ENCODE measurements at places on chromosomes 16 and 17. TPM values are rescaled to one million over a fixed set of nuclear protein-coding genes. Genes with fewer than 3 reads are reported as not detected.

GRCh38 chr16:57725554-57725953 is 10.0 kb upstream of the KATNB1 start:
- no peak for DNase-seq

Gene G6PC1
- total RNA-seq = not detected

DNA sequence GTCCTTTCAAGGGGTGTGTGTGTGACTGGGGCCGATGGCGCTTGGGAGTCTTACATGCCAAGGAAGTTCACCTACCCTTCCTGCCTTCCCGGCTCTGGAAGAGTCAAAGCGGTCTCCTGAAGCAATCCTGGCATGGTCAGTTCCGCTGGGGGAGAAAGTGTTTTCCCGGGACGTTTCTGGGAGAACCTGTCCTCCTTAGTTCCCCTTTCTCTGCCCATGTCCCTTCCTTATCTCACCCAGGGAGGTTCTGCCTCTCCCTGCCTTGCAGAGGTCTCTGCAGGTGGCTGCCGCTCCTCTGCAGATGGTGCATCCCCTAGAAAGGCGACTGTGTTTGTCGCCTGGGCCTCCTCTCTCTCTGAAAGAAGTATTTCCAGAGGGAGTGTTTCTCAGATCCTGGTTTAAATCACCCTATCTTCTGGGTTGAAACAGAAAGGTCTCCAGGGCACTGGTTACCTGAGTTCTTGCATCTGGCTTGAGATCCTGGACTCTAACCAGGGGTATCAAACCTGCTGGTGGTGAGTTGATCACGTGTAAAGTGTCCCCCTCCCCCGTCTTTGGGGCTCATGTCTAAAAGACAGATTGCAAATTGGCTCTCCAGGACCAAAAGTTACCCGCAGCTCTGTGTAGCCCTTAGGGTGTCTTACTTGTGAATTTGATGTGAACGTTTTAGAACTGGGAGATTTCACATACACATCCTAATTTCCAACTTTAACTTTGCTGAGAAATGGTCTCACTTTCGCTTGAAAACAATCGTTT is 1.9 kb downstream of the PRKCB start:
- no peak for DNase-seq

DNA sequence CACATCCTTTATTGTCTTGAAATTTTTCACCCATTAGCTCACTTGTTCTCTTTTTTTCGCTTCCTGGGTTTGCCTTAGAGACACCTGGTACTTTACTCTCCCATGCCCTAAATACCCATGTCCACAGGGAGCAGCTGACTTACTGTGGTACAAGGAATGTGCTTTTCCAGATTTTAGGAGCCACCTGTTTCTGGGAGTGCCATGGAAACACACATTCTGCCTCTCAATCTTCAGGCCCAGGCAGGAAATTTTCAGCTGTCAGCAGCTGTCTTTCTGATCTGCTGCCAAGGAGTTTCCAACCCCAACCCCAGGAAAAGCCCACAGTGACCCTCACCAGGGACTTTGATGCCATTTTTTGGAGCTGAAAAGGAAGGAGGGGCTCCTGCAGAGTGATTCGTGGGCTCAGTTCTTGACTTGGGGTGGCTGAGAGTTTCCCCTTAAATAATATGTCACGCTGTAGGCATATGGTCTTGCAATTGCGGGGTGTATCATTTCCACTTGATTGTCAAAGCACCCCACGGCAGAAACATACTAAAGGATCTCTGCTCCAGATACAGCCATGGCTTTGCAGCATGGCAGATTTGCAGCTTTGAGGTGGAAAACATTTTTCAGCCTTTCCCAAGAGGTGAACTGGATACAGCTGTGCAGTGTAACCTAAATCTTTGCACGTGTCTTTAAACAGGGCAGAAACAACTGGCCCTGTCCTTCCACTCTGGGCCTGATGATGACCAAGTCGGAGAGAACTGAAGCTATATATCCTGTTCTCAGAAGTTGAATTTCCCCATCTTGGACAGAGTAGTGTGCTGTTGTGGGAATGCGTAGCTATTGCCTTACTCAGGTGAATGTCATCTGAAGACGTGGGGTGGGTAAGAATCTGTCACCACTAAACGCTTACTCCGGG is 19.2 kb downstream of the RBFOX1 start:
- DNase-seq = no peak

Gene TNP2
- total RNA-seq = not detected

- no peak for DNase-seq
Observed at GRCh38 chr16:28602529-28602928, 5.7 kb upstream of the SULT1A2 start.

GRCh38 chr16:67537636-67538591 is 9.3 kb downstream of the RIPOR1 start:
- no peak for DNase-seq

Gene LITAFD
- total RNA-seq = not detected

Gene CENPN
- 4.8 TPM for total RNA-seq

Gene CCDC137
- 8.3 TPM for total RNA-seq

- no peak for DNase-seq
Observed at GRCh38 chr17:56744721-56745120, 89.0 kb downstream of the C17orf67 start.

- DNase-seq = no peak
Observed at GRCh38 chr17:4540687-4541327, 14.4 kb downstream of the MYBBP1A start.

DNA sequence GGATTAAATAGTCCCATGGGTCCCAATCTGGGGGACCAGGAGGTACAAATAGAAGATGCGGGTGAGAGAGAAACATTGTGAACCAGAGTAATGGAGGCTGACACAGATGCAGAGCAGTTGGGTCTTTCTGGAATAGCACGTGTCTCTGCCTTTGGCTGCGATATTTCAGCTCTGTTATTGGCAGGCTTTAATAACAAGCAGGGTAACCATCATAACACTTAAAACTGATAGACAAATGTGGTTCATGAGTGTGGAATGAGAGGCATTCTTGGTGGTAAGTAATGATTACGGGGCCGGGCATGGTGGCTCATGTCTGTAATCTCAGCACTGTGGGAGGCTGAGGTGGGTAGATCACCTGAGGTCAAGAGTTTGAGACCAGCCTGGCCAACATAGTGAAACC is 110.3 kb downstream of the SNX29 start:
- no peak for DNase-seq

GRCh38 chr16:10370096-10370726 is 15.7 kb upstream of the ATF7IP2 start:
- DNase-seq = no peak

Gene BCO1
- under 0.01 TPM for total RNA-seq

DNA sequence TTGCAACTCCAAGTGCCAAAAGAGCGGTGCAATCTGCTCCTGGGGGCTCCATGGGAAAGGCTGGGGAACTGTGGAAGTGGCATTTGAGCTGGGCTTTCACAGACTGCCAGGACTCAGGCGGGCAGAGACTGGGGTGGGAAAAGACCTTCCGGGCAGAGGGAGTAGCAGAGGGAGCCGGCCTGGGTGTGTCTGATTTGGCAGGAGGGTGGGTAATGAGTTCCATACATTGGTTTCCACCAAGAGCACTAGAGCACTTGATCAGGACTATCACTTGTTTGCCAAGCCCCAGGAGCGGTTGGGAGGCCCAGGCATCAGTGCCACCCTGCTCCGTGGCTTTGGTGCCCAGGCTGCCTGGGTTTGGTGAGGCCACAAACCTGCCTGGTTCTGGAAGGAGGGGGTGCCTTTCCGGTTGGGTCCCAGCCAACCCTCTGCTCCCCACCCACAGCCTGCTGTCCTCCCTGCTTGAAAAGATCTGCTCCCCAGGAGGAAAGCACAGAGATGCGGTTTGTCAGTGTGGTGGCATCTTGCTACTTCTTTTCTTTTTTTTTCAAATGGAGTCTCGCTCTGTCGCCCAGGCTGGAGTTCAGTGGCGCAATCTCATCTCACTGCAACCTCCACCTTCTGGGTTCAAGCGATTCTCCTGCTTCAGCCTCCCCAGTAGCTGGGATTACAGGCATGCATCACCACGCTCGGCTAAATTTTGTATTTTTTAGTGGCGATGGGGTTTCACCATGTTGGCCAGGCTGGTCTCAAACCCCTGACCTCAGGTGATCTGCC is 3.5 kb upstream of the TRIM47 start:
- no peak for DNase-seq

Gene NPB
- 0.54 TPM for total RNA-seq

Gene PPP1R27
- 1.3 TPM for total RNA-seq

Gene TIGD7
- total RNA-seq = 5.7 TPM

Gene SMARCD2
- total RNA-seq = 211 TPM

DNA sequence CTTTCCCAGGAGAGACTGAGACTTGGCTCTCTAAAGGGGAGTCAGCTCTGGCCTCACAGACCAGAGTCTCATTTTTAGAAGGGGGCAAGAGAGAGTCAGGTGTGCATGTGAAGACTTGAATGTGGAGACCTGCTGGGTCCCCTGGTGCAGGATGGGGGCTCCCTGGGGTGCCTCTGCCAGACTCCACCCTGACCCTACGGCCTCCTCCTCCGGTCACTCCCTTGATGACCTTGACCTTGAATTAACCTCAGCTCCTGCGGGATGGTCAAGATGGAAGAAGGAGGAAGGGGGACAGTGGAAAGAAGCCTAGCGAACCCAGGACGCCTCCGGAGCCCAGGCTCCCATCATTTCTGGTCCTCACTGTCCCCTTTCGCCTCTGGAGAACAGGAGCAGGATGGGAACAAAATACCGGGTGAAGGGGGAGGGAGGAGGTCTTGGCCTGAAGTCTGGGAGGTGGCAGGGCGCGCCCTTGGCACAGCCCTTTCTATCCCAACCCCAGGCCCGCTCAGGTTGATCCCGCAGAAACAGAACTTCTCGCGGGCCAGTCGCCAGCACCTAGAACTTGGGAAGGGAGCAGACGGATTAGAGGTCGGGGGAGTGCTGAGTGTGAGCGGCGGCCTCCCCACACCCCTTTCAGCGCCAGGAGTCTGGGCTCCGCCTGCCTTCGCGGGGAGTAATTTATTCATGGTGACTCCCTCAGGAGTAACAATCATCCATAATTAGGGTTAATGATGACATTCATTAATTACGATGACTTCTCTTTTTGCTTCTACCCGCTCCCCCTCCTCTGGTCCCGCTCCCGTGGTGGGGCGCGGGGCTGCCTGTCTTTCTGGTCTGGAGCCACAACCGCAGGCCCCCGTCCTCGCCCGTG is 1.6 kb downstream of the STAC2 start:
- no peak for DNase-seq

DNA sequence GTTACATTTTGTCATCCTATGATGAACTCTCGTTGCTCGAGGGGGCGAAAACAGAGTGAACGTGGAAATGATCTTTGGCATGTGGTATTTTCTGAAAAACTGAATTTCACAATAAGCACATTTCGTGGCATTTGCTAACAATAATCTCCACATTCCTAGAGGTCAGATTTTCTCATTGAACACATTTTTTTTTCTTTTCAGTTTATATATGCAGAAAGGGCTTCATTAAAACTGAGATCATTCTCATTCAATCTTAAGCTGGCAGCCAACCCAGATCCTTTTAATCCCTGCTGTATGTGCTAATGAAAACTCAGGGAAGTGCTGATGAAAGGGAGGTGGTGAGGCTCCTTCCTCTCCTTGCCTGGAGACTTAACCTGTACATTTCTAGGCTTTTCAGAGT is 52.6 kb downstream of the PRKCA start:
- DNase-seq = no peak

GRCh38 chr17:63697341-63698286 is 2.3 kb downstream of the LIMD2 start:
- peak; percentile 94 for DNase-seq

Gene KRT32
- total RNA-seq = not detected

DNA sequence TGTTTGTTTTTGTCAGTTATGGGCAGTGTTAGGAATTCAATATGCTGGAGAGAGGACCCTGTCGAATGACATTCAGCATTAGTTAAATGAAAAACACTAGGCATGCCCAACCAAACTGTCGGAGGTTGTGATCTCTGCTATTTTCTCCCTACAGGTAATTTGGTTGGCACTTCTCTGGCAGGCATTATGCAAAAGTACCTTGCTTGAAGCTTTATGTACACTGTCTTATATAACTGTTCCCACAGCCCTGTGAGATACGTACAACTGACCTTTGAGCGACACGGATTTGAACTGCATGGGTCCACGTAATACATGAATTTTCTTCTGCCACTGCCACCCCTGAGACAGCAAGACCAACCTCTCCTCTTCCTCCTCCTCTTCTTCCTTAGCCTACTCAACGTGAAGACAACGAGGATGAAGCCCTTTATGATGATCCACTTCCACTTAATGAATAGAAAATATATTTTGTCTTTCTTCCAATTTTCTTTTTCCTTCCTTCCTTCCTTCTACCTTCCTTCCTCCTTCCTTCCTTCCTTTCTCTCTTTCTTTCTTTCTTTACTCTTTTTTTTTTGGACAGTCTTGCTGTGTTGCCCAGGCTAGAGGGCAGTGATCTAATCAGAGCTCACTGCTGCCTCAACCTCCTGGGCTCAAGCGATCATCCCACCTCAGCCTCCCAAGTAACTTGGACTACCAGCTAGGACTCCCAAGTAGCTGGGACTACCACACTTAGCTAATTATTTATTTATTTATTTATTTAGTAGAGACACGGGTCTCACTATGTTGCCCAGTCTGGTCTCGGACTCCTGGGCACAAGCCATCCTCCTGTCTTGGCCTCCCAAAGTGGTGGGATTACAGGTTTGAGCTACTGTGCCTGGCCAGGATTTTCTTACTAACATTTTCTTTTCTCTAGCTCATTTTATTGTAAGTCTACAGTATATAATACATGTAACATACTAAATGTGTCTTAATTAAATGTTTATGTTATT is 77.3 kb downstream of the WIPI1 start:
- no peak for DNase-seq

GRCh38 chr16:46949241-46949892 is 24.1 kb downstream of the DNAJA2 start:
- no peak for DNase-seq

Gene ADAP2
- total RNA-seq = 0.54 TPM

Gene OTOP3
- not detected for total RNA-seq

Gene TM4SF5
- total RNA-seq = not detected

DNA sequence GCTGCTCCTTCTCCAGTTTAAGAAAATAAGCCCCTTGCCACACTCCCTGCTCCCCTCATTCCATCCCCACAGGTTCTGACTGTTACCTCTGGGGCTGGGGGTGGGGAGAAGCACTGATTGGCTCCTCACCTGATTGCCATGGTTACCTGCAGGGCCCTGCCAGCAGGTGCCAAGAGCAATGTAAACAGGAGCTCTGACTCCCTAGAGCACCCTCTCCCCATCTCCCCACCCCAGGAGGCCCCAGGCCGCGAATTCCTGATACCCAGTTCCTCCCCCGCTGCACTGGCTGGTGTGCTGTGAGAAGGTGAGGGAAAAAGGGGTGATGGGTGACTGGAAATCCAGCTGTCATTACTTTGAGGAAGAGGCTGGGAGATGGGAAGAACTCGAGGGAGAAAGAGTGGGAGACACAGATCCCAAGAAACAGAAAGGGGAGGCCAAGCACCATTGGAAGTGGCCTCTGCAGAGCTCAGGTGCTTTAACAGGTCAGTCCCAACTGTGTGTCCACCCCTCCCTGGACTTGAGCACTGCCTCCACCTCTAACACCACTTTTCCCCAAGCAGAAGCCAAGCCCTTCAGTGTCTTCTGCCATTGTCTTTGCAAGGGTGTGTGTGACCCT is 4.5 kb downstream of the PCGF2 start:
- no peak for DNase-seq

Gene EVPLL
- not detected for total RNA-seq

Gene APOBR
- total RNA-seq = 2.7 TPM

Measured in hematopoietic multipotent progenitor cell (in vitro differentiated cells).